Adrenal gland (tissue), 19 donors: ENCODE measurements at places on chromosomes 11 and 22.

GRCh38 chr11:134052988-134053945 is 15.6 kb upstream of the JAM3 start:
- peak; percentile 42 for DNase-seq

- peak; percentile 85 for DNase-seq
Measured at GRCh38 chr22:32660292-32660691, 141.2 kb upstream of the TIMP3 start.

GRCh38 chr11:118227865-118228785 is 3.3 kb upstream of the JAML start:
- DNase-seq: no peak

GRCh38 chr11:18312663-18313420 is 9.1 kb downstream of the HPS5 start:
- no peak for DNase-seq

GRCh38 chr11:26144291-26144690 is 187.6 kb upstream of the ANO3 start:
- no peak for DNase-seq

DNA sequence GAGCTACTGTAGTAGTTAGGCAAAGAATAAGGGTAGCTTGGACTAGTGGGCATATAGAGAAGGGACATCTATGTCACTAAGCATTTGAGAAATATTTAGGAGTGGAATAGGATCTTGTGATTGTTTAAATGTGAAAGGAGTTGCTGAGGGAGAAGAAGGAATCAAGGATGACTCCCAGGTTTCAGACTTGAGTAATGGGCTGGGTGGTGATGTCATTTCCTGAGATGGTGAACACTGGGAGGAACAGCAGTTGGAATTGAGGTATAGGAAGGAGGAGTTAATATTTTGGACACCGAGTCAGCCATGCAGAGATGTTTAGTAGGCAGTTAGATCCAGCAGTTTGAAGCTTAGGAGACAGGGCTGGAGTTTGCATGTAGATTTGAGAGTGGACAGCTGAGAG is 40.1 kb downstream of the REXO2 start:
- DNase-seq: no peak

DNA sequence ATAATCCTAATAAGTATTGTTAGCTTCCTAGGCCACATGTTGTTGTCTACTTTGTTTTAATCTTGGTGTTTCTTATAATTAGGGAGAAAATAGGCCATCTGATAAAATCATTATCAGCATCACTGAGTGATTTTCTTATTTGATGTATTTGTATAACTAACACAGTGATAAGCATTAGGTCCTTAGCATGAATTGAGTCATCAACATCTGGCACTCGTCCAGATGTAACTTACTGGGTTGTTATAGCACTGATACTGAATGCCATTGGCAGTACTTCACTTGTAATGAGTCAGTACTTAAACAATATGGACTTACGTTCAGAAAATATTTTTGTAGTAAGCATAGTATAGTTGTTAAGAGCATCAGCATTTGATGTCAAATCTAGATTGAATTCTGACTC is 16.2 kb downstream of the API5 start:
- DNase-seq: no peak

- DNase-seq: peak; percentile 58
Measured at GRCh38 chr11:69013009-69013951, at the start of gene MRGPRF. TSS of gene MRGPRF (minus strand) at chr11:69013246. CDS start at chr11:69009901, 3,345 bp downstream.

DNA sequence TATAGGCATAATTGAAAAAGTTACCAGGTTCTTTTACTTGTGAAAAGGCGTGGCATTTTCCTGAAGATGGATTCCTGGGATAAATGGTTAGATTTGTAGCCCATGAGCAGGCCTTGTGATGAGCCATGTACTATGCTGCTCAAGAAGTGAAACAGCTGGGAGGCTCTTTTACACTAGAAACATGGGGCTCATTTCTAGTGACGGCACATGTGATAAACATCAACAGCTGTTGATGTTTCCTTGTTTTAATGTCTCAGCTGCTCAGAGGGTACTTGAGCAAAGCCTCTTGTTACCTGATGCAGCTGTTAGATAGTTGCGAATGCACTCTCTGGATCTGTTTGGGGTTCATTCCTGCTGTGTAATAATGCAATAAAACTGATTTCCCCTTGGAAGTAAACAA is 396.8 kb downstream of the GUCY1A2 start:
- DNase-seq: no peak

- DNase-seq: no peak
Measured at GRCh38 chr11:96228910-96229309, 114.1 kb downstream of the MAML2 start.

GRCh38 chr11:82663535-82663934 is 70.1 kb downstream of the FAM181B start:
- no peak for DNase-seq

GRCh38 chr11:116348226-116348625 is 424.6 kb downstream of the BUD13 start:
- no peak for DNase-seq

DNA sequence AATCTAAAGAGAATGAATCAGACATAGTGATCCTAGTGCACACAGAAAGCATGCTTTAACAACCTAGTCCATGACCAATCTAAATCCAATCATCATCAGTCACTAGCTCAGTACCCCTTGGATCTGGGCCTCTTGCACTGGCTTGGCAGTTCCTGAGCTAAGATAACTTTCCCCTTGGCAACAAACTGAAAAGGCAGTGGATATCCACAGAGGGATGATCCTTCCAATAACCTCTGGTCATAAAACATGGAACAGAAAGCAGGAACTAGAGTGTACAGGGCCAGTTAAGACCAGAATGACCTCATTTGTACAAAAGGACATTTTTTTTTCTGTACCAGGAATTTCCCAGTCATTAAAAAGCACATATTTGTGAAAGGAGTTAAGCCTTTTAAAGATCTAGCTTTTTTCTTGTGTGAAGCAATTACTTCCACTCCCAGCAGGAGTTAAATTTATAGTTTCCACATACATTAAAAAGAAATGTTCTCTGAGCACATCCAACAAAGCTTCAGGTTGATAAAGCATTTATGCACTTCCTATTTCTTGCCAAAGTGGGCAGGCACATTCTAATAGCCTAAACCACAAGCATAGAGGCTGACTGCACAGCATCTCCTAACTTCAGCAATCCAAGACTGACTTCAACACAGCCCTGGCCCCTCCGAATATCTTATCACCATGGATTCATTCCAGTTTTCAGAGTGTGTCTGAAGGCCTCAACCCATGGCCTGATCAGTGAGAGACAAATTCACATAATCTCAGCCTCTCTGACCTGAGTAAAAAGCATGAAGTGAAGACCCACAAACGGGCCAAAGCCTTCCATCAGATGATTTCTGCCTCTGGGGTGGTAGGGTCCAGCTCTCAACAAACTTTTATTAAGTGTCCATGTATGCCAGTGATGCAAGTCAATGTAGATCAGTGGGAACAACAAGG is 29.9 kb downstream of the GUCY1A2 start:
- DNase-seq: peak; percentile 16

DNA sequence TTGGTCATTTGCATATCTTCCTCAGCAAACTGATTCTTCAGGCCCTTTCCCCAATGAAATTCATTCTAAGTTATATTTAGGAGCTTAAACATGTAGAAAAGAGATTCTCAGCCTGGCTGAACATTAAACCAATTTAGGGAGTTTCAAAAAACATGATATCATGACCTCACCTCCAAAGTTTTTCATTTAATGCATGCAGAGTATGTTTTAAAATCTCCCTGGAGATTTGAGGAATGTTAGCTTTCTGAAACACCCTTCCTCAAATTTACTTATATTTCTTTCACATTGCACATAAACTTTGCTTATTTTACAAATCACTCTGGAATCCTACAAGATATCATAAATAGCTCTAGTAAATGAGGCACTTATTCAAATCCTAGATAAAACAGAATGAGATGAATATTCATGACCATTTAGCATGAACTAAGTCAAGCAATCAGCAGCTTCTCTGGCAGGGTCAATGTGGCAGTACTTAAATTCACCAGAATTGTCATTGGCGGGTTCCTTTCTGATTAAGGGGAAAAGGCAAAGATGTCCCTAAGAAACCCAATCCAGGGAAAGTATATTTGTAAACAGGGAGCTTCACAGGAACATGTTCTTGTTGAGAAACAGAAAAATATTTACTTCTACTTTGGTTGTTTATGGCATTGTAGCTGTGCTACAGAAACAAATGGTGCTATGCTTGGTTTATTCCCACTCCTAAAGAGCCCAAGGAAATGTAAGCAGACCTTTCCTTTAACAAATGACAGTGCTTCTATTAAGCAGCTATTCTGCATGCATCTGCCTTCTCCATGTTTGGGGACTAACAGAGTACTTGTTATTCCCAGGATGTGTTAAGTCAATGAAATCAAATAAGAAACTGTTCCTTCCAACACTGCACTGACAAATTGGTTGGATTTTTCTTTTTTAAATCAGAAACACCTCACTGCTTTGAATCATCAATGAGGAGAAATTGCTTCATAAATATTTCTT is 162.3 kb downstream of the C11orf87 start:
- no peak for DNase-seq

GRCh38 chr11:35990170-35990569 is 46.3 kb downstream of the LDLRAD3 start:
- no peak for DNase-seq

GRCh38 chr11:96524475-96524874 is 134.7 kb downstream of the JRKL start:
- DNase-seq: no peak

- DNase-seq: no peak
Measured at GRCh38 chr11:12216041-12216451, 105.7 kb downstream of the MICAL2 start.

DNA sequence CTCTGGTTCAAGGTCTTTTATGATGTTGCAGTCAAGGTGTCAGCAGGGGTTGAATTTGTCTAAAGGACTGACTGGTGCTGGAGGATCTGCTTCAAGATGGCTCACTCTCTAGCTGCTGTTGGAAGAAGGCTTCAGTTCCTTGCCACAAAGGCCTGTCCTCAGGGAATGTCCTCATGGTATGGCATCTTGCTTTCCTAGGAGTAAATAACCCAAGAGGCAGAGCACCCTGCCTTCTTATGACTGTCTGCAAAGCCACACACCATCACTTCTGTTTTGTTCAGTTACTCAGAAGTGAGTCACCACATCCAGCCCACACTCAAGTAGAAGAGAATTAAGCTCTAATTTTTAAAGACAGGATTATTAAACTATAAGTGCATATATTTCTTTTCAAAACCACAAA is 45.2 kb downstream of the PLAAT5 start:
- no peak for DNase-seq

GRCh38 chr11:95262994-95263765 is 32.2 kb upstream of the SESN3 start:
- DNase-seq: no peak

- DNase-seq: no peak
Measured at GRCh38 chr11:13149991-13150390, 127.6 kb upstream of the BMAL1 start.
